ENCODE measurements at places on chromosomes 16 and 17. TPM values are rescaled to one million over a fixed set of nuclear protein-coding genes. Genes with fewer than 3 reads are reported as not detected.

The CDIPT gene
- total RNA-seq, result 102 TPM

The SPN gene
- not detected for total RNA-seq

The GLIS2 gene
- 1.7 TPM for total RNA-seq

The WFIKKN1 gene
- total RNA-seq, result under 0.01 TPM

The KRT33B gene
- under 0.01 TPM for total RNA-seq

The NUFIP2 gene
- 36.2 TPM for total RNA-seq

The CDH13 gene
- total RNA-seq, result 141 TPM

The SPATA22 gene
- total RNA-seq, result not detected

The MGAT5B gene
- total RNA-seq, result 0.38 TPM

The MT1E gene
- total RNA-seq, result 365 TPM

The DPH1 gene
- 18.6 TPM for total RNA-seq

The ADAD2 gene
- not detected for total RNA-seq

The ZNF469 gene
- 2.8 TPM for total RNA-seq

The CD79B gene
- 5.4 TPM for total RNA-seq

The CAPNS2 gene
- total RNA-seq, result 0.28 TPM

The ANKS4B gene
- total RNA-seq, result not detected

The HBM gene
- not detected for total RNA-seq

The BTBD17 gene
- not detected for total RNA-seq

The CLEC19A gene
- total RNA-seq, result not detected

The MYH11 gene
- under 0.01 TPM for total RNA-seq

The APOBR gene
- total RNA-seq, result not detected

The MYO15A gene
- under 0.01 TPM for total RNA-seq

The PTGES3L gene
- 0.28 TPM for total RNA-seq

The EFNB3 gene
- total RNA-seq, result under 0.01 TPM

The EME1 gene
- total RNA-seq, result 3.7 TPM

The TERB1 gene
- 0.56 TPM for total RNA-seq

The TP53TG3F gene
- not detected for total RNA-seq

The KRT33A gene
- not detected for total RNA-seq

The GSG1L gene
- total RNA-seq, result not detected

The TPSG1 gene
- total RNA-seq, result not detected

The RSKR gene
- 3.3 TPM for total RNA-seq

The PYCARD gene
- total RNA-seq, result 26.2 TPM

The KCNJ12 gene
- 1.7 TPM for total RNA-seq

The DHX58 gene
- 13.2 TPM for total RNA-seq

The TBX21 gene
- total RNA-seq, result not detected

The DHRS7C gene
- not detected for total RNA-seq

The CSH1 gene
- not detected for total RNA-seq

The ASPA gene
- total RNA-seq, result 0.85 TPM

The C17orf67 gene
- total RNA-seq, result 1.4 TPM

The ARSG gene
- total RNA-seq, result 2.9 TPM

The CPNE7 gene
- total RNA-seq, result 11.3 TPM

The MYH3 gene
- 0.38 TPM for total RNA-seq
